ENCODE measurements at places on chromosomes 4 and X.

DNA sequence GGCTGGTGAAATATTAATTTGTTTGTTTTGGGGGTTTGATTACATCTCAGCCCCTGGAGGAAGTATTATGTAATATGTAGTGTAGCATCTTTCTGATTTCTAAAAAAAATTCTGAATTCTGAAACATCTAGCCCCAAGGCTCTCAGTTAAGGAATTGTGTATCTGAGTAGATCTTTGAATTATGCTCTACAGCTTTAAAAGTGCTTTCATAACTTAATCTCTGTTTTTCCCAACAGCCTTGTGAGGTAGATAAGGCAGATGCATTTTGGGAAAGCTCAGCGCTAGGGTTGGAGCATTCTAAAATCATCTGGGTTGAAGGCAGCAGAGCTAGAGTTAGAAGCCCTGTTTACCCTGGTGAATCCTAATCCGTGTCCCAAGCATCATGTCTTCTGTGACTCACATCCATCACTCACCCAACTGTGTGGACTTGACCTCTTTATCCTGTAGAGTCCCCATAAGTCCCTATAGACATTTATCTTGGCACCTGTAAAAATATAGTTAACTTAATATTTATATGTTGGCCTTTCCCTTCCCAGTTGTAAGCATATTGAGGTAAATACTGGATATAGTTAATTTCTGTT is 49.8 kb downstream of the FNIP2 start:
- no peak for DNase-seq

DNA sequence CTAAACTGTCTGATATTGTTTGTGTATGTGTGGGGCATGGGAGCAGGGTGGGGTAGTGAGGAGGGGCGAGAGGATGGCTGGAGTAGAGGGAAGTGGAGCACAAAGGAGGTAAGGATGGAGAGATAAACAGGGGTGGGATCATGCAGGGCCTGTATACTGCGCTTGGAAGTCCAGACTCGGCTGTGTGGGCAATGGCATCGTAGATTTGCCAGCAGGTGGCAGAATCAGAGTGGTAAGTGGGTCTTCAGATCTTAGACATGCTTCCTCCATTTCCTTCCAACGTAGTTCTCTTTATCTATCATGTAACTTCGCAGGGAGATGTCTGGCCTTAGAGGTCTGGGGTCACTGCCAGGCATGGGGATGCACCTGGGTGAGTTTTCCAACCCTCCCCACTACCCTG is 155.5 kb downstream of the PDGFRA start:
- DNase-seq, result peak; percentile 34

DNA sequence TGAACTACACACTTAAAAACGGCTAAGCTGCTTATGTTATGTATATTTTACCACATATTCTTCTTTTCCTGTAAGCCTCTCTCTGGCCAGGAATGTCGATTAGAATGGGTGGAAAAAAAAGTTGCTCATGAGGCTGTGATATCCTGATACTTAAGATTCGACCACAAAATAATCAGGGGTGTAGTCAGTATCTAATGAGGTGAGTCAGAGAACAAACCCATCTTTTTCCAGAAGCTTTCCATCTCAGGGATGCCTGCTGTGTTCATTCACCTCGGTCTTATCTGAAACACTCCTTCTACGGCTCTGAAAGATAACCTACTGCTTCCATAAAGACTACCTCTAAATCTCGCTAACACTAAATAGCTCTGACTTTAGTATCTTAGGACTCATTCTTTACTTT is 142.7 kb upstream of the MAP3K15 start:
- no peak for DNase-seq

GRCh38 chrX:105347373-105347772 is 126.9 kb upstream of the TEX13A start:
- DNase-seq, result no peak

- DNase-seq, result no peak
These were observed 18.9 kb upstream of the SH3KBP1 start for GRCh38 chrX:19906293-19906692.

DNA sequence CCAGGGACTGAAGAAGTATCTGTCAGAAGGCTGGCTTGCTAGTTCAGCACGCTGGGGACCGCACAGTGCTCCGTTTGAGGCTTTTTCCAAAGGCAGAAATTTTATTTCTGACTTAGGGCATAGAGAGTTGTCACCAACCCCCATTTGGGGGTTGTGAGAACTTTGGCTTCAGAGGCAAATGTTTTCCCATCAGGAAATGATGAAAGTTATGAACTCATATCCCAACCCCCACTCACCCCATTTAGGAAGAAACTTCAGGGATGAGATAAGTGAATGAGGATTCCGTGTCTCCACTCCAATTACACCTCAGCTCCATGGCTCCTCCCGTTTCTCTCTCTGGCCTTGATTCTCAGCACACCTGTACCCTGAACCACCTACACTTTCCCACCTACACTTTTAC is 4.3 kb upstream of the WDR13 start:
- no peak for DNase-seq

- no peak for DNase-seq
These were observed 83.8 kb downstream of the FHDC1 start for GRCh38 chr4:153019906-153020305.

GRCh38 chrX:133985967-133986683 is 731 bp upstream of the GPC3 start:
- no peak for DNase-seq

DNA sequence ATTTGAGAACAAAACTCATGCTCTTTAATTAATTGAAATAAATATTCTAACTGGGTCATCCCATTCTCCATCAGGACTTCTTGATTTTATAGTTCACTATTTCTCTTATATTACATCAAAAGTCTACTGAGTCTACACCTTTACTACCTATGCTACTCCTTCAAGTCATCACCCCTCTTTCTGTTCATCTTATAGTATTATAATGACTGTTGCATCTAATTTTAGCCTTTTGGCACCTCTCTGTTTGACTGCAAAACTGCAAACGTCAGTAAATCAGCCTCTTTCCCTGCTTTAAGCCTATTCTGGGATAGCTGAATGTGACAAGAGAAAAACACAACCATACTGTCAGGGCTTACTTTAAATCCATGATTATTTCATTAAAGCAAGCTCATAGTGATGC is 639.1 kb downstream of the GABRG1 start:
- no peak for DNase-seq

DNA sequence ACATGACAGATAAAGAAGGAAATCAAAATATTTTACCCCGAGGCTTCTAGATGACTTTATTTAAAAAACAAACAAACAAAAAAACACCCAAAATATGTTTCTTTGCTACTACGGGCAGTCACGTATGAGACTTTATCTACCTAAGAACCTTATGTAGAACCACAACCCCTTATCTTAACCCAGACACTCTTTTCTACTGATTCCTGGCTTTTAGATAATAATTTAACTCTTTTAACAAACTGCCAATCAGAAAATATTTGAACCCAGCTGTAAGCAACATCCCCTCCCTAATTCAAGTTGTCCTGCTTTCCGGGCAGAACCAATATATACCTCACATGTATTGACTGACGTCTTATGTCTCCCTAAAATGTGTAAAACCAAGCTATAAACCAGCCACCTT is 15.4 kb downstream of the ELOVL6 start:
- DNase-seq, result no peak

Data from activated CD8-positive, alpha-beta T cell treated with anti-CD3 and anti-CD28 coated beads for 36 hours (primary cell).